Muscle of back (tissue), 13 donors: ENCODE measurements at places on chromosomes 12 and 14.
A peak's percentile ranks its signal among the peaks of the same experiment; 100 is the strongest.

- no peak for DNase-seq
Measured at GRCh38 chr14:27623782-27624181, 1025.9 kb upstream of the NOVA1 start.

- DNase-seq, result no peak
Measured at GRCh38 chr14:55373784-55374705, 37.6 kb downstream of the ATG14 start.

GRCh38 chr12:112115259-112116045 is 6.9 kb upstream of the NAA25 start:
- DNase-seq, result no peak

DNA sequence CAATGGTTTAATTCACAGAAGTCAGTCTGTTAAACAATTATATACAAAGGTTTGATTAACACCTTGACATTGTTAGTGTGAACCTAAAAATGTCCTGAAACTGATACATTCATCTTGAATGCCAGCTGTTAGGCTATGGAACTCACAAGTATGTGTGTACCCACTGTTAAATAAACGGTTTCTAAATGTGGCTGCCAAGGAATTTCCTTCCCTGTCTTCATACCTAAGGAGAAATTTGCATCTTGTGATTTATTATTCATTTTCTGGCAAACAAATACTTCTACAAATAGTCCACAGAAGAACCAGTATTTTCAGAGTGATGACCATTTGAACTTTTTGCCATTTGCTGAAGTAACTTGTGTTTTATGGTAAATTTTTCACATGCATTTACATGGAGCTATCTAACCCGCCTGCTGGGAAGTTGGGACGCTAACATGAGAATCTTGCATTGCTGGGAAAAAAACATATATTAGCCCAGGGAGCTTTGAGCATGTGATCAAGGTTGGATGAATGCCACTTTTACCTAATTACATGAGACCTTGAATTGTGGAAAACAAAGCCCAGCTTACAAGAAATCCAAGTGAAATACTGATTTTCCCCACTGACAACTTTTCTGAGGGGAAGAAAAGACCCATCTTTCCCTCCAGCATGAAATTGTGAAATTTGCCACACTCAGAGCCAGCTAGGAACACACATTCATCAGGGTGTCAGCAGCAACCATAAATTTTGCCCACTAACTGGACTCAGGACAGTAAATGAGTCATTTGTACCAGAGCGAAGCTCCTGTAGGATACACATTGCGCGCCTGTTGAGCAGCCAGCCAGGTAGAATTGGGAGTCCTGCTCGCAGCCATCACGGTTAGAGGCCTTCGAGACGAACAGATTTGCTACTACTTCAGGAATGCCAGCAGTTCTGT is 118.0 kb downstream of the KICS2 start:
- peak; percentile 39 for DNase-seq

DNA sequence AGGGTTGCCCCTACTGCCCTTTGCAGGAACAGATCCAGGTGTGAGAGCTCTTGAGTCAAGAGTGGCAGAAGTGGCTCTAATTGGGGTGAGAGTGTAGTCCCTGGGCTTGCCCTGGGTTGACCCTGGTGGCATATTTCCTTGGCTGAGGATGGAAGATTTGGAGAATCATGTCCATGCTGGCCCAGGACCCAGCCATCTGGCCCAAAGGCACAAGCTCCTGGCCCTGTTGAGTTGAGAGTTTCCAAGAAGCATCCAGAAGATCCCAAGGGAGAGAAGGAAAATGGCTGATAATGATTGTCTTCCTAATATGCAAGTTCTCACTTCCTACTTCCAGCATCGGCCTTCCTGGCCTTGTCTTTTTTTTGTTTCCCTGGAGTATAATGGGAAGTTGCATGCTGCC is 55.5 kb upstream of the SRSF5 start:
- peak; percentile 62 for DNase-seq

DNA sequence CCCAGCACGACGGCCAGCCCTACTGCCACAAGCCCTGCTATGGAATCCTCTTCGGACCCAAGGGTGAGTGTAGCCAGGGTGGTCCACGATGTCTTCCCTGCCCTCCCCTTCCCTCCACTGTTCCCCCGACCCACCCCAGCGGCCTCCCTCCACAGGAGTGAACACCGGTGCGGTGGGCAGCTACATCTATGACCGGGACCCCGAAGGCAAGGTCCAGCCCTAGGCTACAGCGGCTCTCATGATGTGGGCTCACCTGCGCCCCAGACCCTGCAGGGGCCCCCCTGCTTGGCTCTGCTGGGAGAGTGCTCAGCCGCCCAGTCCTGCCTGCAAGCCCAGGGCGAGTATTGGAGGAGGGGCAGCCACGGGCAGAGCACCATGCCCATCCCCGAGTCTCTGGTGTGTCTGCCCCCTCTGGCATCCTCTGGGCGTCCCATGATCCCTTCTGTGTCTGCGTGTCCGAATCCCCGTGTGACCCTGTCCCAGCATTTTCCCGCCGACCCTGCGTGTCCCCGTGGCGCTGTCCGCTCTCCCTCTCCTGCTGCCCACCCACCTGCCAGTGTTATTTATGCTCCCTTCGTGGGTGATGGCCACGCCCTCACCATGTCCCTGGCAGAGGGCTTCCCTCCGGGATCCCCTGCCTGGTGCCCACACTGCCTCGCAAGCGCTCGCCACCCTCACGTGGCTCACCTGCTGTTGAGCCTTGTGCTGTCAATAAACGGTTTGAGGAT is 5.0 kb downstream of the CRIP2 start:
- no peak for DNase-seq

GRCh38 chr14:50389668-50390441 is 6.8 kb downstream of the CDKL1 start:
- no peak for DNase-seq

GRCh38 chr12:109639151-109639872 is 65.7 kb downstream of the MVK start:
- DNase-seq, result no peak

- no peak for DNase-seq
Measured at GRCh38 chr14:99327050-99327449, 55.1 kb upstream of the BCL11B start.

GRCh38 chr12:40566271-40566670 is 126.0 kb upstream of the CNTN1 start:
- DNase-seq, result no peak

- no peak for DNase-seq
Measured at GRCh38 chr14:33475623-33476022, 475.3 kb downstream of the EGLN3 start.
